Cortex of kidney (tissue), 1 donor: ENCODE measurements at places on chromosomes 3 and 15.

- no peak for DNase-seq
These were observed 221.5 kb upstream of the TBL1XR1 start for GRCh38 chr3:177418787-177419186.

GRCh38 chr3:190543671-190544070 is 29.8 kb downstream of the IL1RAP start:
- DNase-seq = no peak

DNA sequence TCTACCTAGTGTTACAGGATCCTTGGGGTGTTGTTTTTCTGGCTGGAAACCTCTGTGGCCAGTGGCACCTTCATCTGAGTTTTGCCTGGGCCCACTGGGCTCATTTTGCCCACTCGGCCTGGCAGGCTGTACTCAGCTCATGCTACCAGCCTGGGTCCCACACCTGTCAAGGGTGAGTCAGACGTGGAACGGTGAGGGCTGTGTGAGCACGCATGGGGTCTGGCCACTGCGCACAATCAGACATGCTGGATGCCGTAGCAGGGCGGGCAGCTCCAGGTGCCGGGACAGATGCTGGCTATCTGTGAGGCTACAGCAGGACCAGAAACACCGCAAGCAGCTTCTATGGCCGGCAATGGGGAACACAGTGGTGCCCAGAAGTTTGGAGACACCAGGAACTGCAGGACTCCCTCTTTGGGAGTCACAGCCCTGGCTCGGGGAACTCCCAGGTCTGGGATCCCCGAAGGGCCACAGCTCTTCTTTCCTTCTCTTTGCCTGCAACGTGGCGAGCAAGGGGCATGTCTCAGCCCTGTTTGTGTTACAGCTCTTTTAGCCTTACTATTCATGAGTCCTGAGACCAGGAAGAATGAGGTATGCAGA is 35.9 kb upstream of the DNAJC13 start:
- DNase-seq = no peak

DNA sequence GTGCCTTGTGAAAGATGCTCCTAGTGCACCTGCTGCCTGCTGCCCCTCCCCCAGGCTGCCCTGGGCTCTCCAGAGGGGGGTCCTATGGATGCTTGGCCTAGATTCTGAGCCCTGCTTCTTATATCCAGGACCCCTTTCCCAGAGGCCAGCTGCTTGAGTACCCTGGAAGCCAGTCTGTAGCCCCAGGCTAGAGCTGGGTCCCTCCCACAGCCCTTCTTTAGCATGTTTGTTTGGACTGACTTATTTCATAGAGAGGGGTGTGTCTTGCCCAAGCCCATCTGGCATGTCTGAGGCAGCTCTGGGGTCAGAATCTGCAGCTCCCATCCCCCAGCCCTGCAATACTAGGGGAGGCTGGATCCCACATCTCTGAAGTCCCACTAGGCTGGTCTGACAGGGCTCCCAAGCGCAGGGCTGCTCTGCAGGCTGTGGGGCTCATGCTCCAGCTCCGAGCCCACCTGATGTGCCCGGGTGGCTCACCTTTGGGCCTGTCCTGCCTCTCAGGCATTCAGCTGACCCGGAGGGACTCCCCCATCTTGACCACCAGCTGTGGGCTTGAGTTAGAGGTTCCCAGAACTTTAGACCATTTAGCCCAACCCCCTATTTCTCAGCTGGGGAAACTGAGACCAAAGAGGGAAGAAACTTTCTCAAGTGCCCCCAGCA is 3.1 kb downstream of the CHRNB4 start:
- no peak for DNase-seq

DNA sequence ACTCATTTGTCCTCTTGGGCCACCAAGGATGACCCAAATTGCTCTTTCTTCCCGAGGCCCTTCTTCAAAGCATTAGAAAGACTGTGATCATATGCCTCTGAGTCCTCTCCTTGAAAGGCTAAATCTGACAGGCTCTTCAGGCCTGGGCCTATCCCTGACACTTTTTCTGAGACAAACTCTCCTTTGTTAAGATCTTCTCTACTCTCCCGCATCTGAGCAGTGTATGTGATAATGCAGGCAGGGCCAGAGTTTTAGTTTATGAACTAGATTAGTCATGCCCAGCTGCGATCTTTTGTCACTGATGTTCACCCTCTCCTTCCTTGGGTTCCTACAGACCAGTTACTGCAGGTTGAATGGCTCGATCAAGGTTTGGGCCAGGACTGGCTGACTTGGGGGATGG is 39.2 kb downstream of the MASP1 start:
- DNase-seq = no peak

- no peak for DNase-seq
These were observed 61.3 kb upstream of the PIAS1 start for GRCh38 chr15:67992834-67993233.

DNA sequence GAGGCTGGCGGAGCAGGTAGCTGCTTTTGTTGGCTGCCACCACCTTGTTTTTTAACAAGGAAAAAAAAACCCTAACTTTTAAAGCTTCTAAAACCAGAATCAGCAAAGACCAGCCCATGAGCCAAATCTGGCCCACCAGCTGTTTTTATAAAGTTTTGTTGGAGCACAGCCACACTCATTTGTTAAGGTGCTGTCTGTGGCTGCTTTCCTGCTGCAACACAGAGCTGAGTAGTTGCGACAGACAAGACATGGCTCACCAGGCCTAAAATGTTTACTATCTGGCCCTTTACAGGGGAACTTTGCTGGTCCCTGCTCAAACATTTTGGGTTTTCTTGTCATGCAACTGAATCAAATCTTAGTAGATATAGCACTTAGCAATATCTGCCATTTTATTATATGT is 18.9 kb downstream of the EFCAB12 start:
- no peak for DNase-seq

DNA sequence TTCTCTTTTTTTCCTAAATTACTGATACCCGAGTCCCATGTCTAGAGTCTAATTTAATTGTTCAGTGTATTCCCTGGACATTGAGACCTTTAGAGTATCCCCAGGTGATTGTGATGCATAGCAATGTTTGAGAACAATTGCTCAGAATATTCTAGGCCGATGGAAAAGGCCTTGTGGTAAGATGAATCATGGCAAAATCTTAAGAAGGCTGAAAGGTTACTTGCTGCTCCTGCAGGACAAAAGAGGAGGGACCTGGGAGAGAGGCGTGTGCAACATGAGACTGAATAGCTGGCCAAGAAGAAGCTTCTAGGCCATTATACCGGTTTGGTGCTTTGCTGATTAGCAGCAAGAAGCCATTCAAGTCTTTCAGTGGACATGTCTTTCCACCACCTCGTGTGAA is 256.6 kb downstream of the ROBO2 start:
- no peak for DNase-seq

DNA sequence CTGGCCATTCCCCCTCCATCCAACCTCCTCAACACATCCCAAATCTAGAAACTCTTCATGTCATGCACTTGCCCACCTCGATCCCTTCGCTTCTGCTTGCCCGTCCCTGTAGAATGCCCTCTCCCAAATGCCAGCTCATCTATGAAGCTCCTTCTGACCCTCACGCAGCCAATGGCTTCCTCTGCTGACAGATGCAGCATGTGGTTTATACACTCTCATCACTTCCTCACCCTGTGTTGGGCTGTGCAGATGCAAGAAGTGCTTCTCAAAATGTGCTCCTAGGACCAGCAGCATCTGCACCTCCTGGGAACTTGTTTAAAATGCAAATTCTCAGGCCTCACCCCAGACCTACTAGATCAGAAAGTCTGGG is 51.7 kb downstream of the SEMA5B start:
- DNase-seq = no peak

DNA sequence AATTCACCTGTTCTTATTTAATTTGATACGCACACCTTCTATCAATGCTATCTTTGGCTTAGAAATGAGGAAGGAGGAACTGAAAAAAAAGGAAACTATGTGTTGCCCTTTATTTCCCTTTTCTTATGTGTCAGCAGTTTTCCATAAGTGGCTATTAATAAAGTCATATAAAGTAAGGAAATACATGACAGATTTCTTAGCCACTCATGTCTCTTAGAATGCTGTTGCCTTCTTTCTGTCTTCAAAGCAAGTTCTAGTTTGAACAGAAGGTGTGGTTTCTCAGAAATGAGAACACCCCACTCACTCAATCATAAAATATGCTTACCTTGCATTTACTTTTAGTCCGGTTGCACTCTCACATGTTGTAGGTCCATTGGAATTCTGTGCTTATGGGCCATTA is 640.5 kb upstream of the GRM7 start:
- DNase-seq = no peak

DNA sequence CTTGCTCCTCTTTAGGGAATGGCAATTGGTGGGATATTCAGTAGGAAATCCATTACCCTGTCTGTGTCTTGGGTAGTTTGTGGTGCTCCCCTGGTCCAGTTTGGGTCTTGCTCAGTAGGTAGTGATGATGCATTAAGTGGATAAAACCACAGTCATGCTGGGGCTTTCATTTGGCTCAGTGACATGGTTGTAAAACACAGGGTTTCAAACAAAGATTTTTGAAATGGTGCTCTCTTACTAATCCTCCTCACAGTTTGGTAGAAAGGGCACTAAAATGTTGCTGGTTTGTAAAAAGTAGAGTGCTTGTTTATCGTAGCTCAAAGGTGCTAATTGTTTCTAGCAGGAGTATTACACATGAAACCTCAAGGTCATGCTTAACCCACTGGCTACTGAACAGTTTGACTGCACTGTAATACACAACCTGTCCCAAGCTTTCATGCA is 22.9 kb downstream of the BBX start:
- DNase-seq = no peak

DNA sequence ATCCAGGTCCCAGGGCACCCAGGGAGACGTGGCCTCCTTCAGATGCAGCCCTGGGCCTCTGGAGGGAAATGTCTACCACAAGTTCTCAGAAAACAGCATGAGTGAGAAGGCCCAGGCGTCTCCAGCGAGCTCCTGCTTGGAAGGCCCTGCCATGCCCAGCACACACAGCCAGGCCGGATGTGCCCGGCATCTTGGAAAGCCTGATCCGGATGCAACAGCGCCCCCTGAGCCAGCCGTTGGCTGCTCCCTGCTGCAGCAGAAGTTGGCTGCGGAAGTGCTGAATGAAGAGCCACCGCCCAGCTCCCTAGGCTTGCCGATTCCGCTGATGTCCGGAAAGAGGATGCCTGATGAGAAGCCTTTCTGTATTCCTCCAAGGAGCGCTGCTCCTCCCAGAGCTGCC is 856 bp downstream of the NPAP1 start:
- DNase-seq = no peak

DNA sequence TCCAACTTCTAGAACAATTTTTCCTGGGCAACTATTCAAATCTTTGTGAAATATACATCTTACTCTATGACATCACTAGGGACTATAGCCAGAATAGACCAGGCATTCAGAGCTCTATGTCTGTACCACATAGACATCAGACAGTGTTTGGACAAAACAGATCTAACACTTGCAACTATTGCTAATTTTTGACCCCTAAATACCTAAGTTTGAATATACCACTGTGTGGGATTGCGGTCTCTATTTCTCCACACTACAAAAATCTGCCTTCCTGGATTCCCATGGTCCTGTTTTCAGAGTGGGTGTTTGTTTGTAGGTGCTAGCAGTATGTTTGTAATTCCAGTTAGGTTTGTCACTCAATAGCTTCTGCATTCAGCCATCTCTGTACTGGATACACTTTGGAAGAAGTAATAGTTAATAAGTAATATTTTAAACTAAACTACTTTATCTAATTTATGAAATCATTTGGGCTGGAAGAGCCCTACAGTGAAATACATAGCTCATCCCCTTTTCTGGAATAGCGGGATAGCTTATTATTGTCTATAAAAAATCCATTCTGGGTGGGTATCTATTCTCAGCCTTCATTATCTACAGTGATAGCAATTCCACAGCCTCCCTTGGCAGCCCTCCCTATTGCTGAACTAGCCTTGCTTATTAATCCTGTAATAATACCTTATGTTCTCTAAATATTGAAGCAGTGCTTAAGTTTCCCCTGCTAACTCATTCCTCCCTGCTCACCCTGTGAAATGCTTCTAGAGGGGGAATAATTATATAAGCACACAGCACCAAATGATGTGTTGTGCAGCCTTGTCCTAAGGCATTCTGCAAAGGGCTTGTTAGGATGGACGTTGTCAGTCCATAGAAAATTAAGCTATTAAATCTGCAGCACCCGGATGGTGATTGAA is 49.4 kb downstream of the RBMS3 start:
- DNase-seq = no peak

DNA sequence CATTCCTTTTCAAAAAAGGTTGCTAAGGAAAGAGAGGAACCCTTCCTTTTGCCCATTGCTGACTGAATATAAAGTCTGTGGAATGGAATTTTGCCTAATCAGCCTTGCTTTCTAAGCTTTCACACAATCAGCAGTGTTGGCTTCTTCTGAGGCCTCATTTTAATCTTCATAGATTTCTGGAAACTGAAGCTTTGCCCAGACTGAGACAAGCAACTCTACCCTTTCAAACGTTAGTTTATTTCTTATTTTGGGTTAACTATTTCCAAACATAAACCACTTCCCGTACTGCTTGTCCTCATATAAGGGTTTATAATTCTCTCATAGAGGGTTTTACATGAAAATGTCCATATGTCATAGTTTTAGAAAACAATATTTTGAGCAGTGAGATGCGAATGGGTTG is 82.9 kb downstream of the NR1D2 start:
- no peak for DNase-seq

DNA sequence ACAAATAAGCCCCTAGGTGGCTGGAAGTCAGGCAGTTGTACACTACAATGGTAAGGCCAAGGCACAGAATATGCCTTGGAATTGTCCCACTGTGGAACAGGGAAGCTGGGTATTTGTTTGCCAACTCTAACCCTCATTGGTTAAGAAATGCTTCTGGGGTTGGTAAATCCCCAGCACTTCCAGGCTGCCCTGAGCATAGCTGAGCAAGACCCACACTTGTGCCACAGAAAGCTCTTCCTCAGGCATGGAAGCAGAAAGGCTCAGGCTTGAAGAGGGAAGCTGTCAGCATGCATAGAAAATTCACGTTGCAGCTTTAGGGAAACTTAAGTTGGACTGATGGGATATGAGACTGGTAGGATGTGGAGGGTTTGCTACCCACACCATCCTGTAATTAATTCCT is 86.9 kb upstream of the PLCL2 start:
- no peak for DNase-seq

- DNase-seq = no peak
These were observed 65.7 kb downstream of the RLBP1 start for GRCh38 chr15:89155656-89156055.

GRCh38 chr3:195195321-195196209 is 75.4 kb downstream of the XXYLT1 start:
- DNase-seq = no peak

DNA sequence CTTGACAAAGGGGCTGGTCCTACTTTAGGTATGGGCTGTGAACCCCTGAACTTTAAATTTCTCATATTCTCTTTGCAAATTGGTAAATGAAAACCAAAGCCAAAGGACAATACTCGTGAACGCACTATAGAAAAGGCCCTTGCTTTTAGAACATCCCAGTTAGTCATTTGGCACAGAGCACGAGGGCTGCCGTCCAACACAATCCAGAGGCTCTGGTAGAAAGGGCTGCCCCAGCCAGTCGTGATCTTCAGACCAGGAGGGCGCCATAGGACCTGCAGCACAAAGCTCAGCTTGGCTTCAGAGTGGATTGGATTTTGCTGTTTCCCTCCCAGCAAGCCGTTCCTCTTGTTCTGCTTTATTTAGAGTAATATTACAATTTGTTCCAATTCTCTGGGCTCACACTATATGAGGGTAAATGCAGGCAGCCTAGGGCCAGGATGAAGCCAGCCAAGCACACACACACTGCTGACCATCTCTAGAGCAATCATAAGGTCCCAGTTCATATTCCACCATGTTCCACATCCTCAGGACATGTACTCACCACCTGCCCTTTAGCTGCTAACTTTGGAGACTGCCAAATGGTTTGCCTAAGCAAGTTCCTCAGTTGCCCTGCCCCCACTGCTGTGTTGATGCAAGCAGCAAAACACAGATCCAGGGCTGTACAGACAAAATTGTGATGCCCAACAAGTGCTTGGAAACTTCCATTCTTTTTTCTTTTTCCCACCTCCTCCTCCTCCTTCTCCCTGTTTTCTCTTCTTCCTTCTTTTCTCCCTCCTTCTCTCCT is 6.0 kb upstream of the BFSP2 start:
- no peak for DNase-seq
